Stimulated activated CD4-positive, alpha-beta T cell treated with anti-CD3 and anti-CD28 coated beads, Interleukin-4, amount 100 ng/mL, for 4 hours (primary cell): ENCODE measurements at places on chromosomes 4 and X.

GRCh38 chr4:90081432-90082144 lies 45.6 kb upstream of the CCSER1 start:
- DNase-seq: no peak

GRCh38 chr4:94882756-94883155 lies 125.0 kb downstream of the BMPR1B start:
- DNase-seq: no peak

GRCh38 chrX:36867143-36867542 lies 141.0 kb upstream of the FAM47C start:
- DNase-seq: no peak

DNA sequence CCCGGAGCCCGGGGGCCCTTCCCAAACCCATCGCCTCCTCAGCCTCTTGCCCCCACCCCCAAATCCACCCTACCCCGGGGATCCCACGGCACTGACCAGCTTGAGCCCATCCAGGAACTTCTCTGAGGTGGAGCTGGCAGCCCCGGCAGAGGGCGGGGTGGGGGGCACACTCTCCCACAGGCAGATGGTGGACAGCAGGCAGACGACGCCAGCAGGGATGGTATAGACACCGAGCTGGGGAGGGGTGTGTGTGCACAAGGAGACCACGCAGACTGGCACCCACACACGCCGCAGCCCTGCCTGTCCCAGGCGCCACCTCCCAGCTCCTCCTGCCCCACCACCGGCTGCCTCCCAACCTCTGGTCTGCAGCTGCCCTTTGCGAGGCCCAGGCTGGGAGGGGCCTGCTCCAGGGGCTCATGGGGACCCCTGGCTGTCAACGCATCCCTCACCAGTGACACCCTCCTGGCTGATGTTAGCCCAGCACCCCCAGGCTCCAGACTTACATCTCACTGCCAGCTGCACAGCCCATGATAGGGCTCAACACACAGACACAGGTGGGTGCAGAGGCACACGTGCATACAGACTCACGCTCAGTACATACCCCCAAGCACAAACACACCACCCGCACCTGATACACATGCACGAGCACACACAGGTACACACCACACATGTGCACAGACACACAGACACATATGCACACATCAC lies 4.2 kb downstream of the SLC49A3 start:
- no peak for DNase-seq

- no peak for DNase-seq
These were observed 162.5 kb downstream of the AFAP1 start for GRCh38 chr4:7777017-7777710.

DNA sequence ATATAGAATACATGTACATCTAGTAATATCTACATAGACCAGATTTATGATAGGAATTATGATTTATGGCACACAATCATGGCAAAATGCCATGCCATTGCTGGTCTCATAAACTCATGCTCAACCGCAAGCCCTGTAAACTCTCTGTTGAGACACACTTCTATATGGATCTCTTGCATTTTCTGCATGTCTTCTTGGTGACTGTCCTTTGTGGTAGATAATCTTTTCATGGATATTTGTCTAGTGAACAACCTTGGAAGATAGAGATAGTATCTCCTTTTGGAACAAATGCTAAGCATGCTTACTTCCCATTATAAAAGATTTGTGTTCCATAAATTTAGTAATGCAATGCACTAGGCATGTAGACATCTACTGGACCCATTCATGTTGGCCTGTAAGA lies 328.0 kb downstream of the NAF1 start:
- DNase-seq: no peak

GRCh38 chr4:118772081-118772766 lies 63.7 kb downstream of the SEC24D start:
- no peak for DNase-seq

- DNase-seq: no peak
These were observed 38.1 kb downstream of the PROM1 start for GRCh38 chr4:16045687-16046086.

- no peak for DNase-seq
These were observed 37.7 kb downstream of the SOX3 start for GRCh38 chrX:140467211-140467610.

DNA sequence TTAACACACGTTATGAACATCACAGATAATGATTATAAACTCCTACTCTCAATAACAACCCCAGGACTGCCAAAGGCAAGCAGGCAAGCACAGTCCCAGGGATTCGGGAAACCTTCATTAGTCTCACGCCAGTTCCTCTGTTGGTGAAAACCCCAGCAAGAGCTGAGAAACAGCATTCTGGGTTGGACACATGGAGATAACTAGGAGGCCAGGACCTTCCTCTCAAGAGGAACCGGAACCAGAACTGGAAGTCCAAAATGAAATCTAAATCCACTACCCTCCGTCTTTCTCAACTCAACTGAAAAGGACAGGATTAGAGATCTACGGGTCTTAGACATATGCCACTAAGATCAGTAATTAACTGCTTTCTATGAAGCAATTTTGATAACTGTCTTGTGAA lies 3.8 kb downstream of the VEGFC start:
- no peak for DNase-seq

- no peak for DNase-seq
These were observed 11.6 kb downstream of the MAGEB16 start for GRCh38 chrX:35809781-35810180.

- DNase-seq: no peak
These were observed 186.0 kb downstream of the MID1IP1 start for GRCh38 chrX:38987198-38987651.

- DNase-seq: no peak
These were observed 33.7 kb downstream of the IDS start for GRCh38 chrX:149471397-149471796.

- no peak for DNase-seq
These were observed 9.4 kb downstream of the DAPP1 start for GRCh38 chr4:99826016-99826415.

DNA sequence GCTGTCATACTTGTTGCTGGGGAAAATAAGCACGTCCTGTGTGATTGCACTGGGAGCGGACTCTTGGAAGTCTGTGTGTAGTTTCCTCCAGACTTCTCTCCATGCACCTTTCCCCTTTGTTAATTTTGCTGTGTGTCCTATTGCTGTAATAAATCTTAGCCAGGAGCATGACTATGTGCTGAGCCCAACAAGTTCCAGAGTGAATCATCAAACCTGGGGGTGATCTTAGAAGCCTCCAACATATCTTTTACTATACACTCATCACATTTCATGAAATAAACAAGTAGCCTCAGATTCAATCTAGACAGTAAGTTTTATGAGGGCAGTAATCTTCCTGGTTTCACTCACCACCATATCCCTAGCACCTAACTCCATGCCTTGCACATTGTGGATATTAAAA lies 43.3 kb upstream of the FGF13 start:
- DNase-seq: no peak

DNA sequence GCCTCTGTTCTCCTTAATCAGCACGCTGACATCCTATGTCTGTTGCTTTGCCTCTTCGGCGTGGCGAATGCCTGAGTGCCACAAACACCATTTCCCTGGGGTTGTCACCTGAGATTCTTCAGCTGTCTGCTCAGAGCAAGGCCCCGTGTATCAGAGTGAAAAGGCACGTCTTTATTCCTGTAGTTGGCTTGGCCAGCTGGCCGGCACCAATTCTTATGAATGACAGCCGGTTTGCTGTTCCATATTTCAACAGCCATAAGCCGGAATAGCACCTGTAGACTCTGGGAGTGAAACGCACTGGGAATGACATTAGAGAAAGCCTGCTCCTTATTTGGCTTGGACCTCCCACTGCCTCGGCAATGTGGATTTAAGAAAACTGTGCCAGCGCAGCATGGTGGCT lies 89.3 kb downstream of the MGST2 start:
- no peak for DNase-seq

GRCh38 chr4:187944179-187944578 lies 51.4 kb upstream of the ZFP42 start:
- no peak for DNase-seq

- DNase-seq: no peak
These were observed 551 bp upstream of the ARX start for GRCh38 chrX:25016361-25016671.

- no peak for DNase-seq
These were observed 28.3 kb downstream of the ZFYVE28 start for GRCh38 chr4:2390146-2390545.

DNA sequence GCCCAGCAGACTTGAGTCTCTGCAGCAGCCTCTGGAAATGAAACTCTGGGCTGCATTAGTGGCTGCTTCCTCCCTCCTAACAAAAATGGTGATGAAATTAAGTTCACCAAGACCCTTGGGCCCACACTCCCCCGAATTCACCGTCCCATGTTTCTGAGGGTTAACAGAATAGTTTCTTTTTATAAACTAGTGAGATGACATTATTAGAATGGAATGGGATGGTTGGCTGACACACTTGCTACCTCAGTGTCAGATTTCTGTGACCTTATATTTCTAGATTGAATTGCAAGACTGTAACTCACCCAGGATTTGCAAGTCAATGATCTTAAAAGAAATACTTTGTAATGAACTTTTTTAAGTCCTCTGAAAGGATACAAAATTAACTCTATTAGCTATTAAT lies 127.1 kb downstream of the SHROOM3 start:
- no peak for DNase-seq

DNA sequence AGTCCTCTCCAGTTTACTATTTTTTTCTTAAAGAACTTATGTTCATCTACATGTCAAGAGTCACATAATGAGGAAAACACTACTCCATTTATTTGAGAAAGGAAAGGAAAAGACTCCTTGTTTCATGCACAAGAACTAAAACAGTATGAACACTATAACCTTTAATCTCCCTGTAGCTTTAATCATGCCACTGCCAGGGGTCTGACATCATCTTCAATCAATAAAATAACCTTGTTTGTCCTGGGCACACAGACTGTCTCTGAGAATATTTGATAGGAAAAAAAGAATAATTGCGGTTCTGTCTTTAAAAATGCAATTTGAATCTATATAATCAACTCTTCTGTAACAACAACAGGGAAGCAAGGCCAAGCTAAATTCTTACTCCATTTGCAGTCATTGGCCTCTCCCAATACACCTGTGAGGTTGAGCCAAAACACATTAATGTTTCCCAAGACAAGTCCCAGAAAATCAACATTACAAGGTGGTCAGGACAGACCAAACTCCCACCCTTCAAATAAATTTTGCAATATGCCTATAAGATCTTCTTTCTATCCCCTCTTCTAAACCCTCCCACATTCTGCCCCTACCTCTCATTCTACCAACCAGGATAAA lies 13.2 kb downstream of the AMOT start:
- no peak for DNase-seq

DNA sequence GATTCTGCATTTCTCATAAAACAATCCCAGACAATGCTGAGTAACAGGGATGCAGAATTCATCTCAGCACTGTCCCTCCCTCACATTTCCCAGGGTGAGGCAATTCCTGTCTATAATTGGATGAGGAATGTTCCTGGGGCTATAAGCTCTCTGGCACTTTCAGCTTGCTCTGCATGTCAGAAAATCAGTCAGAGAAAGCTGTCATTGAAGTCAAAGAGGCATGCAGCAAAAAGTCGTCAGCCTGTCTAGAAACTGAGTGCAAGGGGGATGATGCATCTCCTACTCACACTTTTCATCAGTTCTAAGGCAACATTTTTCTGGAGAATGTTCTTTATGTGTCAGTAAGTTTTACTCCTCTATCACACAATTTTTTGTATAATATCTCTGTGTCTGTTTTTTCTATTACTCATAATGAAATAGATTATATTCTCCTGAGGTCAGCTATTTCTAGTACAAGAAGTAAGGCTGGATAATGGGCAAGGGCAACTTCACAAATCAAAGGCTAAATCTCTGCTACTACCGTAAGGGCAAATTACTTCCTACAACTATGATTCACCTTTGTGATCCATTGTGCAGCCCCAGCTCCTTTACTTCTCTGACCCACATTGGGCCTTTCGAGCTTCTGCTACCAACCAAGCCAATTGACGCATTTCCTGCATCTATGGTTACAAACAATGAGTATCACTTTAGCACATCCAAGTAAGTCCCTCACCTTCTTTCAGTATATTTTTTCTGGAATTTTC lies 56.0 kb downstream of the TASL start:
- no peak for DNase-seq

GRCh38 chr4:45063696-45064095 lies 337.3 kb upstream of the GNPDA2 start:
- DNase-seq: no peak
